ENCODE measurements at places on chromosomes 12 and 14. TPM values are rescaled to one million over a fixed set of nuclear protein-coding genes. Genes with fewer than 3 reads are reported as not detected.

FKBP3 gene
- 18.2 TPM for total RNA-seq

GRCh38 chr12:124233041-124233796, 61.7 kb upstream of the RFLNA start:
- no peak for DNase-seq

GARIN6 gene
- not detected for total RNA-seq

GRCh38 chr14:55477680-55478079, 37.3 kb upstream of the TBPL2 start:
- DNase-seq: no peak

- no peak for DNase-seq
Measured at GRCh38 chr12:98401427-98401826, 114.0 kb upstream of the TMPO start.

SERPINA10 gene
- not detected for total RNA-seq

- peak; percentile 44 for DNase-seq
Measured at GRCh38 chr12:119659289-119659897, 8.5 kb upstream of the PRKAB1 start.

- DNase-seq: no peak
Measured at GRCh38 chr14:68686205-68686465, 106.7 kb downstream of the ZFP36L1 start.

- peak; percentile 55 for DNase-seq
Measured at GRCh38 chr12:69655616-69656340, 43.3 kb downstream of the BEST3 start.

GRCh38 chr12:13377698-13378097, 181.2 kb downstream of the EMP1 start:
- no peak for DNase-seq
